Upper lobe of right lung (tissue), 1 donor: ENCODE measurements at places on chromosomes 3 and 15. TPM values are rescaled to one million over a fixed set of nuclear protein-coding genes. Genes with fewer than 3 reads are reported as not detected.

DNA sequence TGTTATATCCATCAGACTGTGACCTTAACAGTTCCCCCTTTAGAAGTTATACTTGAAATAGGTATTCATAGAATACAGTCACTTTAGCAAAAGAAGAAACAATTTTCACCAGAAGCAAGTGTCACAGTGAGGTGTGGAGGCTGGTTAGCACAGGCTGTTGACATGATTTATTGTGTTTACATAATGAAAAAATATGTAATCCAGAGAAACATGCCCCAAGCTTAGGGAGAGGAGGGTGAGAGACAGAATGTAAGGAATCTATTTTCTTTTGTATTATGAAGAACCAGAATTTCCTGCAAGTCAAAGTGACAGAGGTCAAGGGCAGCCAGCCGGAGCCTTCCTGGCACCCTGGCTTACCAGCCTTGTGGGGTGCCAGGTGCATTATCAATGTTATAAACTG lies 4.0 kb downstream of the IL12A start:
- no peaks in the 10 kb centered on the region for H3K27me3 ChIP-seq
- no peak for DNase-seq
- H3K27ac ChIP-seq: no peak overlapping the region
- no peak overlapping the region for H3K4me3 ChIP-seq

DNA sequence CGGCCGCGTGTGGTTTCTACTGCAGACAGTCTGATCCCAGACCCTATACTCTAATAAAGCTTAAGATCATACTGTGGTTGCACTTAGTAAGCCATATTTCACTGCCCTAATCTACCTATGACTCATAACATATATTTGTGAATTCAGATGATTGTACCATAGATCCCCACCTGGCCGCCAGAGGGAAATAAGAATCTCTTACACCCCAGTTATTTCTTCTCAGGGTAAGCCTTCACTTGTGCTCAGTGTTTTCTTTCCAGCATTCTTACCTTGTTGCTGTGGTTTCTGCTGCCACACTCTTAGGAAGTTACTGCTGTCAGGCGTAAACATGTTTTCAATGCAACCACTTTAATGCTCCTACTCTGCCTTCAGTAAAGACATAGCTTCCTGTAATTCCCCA lies 105.9 kb downstream of the B3GALNT1 start:
- no peak overlapping the region for H3K27ac ChIP-seq
- H3K4me1 ChIP-seq: no peaks in the 10 kb centered on the region
- no peaks in the 10 kb centered on the region for H3K36me3 ChIP-seq
- no peak for DNase-seq
- no peaks in the 10 kb centered on the region for H3K27me3 ChIP-seq
- no peak overlapping the region for H3K4me3 ChIP-seq

GRCh38 chr15:72342385-72342784 lies 22.4 kb upstream of the CELF6 start:
- H3K27me3 ChIP-seq: no peaks in the 10 kb centered on the region
- H3K36me3 ChIP-seq: peaks cover 48% of the 10 kb centered on the region
- no peak for DNase-seq
- no peaks in the 10 kb centered on the region for H3K4me1 ChIP-seq
- no peak overlapping the region for H3K27ac ChIP-seq
- H3K4me3 ChIP-seq: no peak overlapping the region

DNA sequence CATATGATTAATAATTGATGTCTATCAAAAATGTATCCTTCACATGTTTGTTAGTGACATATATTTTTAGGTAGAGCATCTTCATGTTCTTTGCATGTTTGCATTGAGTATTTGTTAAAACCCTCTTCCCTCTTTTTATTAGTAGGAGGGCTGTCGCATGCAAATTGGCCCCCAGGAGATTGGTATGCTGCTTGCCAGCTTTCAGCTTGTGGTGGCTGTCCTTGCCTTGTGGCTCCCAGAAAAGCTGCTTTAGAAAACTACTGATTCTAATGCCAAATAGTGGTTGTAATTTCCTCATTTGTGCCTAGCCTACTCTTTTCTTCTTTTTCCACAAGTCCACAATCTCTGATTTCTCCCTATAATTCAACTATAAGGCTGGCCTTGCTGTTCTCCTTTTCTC lies 886.8 kb downstream of the VGLL3 start:
- H3K36me3 ChIP-seq: no peaks in the 10 kb centered on the region
- DNase-seq: no peak
- no peaks in the 10 kb centered on the region for H3K4me1 ChIP-seq
- H3K4me3 ChIP-seq: no peak overlapping the region
- no peaks in the 10 kb centered on the region for H3K27me3 ChIP-seq
- no peak overlapping the region for H3K27ac ChIP-seq

Gene MYH15
- total RNA-seq: 0.90 TPM
